ENCODE measurements at places on chromosomes 4 and X. TPM values are rescaled to one million over a fixed set of nuclear protein-coding genes. Genes with fewer than 3 reads are reported as not detected.

GRCh38 chr4:119615068-119615719 is 13.4 kb downstream of the PDE5A start:
- no peak for DNase-seq

- no peak for DNase-seq
Measured at GRCh38 chr4:163592212-163592611, 97.7 kb downstream of the TMA16 start.

DNA sequence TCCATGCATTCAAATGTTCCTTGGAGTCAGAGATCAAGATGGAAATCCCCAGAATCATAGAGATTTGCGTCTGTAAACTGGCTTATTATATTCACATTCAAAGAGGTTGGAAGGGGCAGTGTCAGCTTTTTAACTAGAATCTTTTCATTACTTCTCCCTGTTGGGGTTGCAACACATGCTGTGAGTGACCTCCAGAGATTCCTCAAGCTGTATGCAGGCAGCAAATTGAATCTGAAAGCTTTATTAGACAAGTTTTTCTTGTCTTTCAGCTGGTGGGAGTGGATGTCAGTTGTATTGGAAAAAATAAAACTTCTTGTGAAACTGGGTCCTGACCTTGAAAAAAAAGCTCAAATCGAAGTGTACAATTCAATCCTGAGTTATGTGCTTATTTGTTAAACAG is 736.5 kb upstream of the FTHL17 start:
- no peak for DNase-seq

- DNase-seq, result no peak
Measured at GRCh38 chr4:162401021-162401420, 237.2 kb upstream of the FSTL5 start.

DNA sequence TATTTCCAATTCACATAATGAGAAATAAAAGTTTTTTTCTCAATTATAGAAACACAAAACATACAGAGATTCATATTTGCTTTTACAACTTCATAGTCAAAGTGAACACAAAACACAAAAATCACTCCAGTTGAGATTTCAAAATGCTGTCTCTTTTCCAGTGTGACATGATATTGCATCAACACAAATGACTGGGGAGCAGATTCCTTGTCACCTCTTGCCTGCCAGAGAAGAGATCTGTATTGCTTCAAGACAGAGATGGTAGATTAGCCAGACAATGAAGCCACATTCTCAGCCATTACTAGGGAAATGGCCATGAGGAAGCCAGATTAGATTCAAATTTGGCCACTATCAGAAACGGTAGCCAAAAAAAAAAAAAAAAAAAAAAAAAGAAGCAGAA is 2313.1 kb upstream of the AGA start:
- DNase-seq, result no peak

GRCh38 chr4:153724606-153725005 is 35.2 kb downstream of the RNF175 start:
- no peak for DNase-seq

- DNase-seq, result peak; percentile 78
Measured at GRCh38 chr4:168584321-168584771, 87.5 kb downstream of the PALLD start.

DNA sequence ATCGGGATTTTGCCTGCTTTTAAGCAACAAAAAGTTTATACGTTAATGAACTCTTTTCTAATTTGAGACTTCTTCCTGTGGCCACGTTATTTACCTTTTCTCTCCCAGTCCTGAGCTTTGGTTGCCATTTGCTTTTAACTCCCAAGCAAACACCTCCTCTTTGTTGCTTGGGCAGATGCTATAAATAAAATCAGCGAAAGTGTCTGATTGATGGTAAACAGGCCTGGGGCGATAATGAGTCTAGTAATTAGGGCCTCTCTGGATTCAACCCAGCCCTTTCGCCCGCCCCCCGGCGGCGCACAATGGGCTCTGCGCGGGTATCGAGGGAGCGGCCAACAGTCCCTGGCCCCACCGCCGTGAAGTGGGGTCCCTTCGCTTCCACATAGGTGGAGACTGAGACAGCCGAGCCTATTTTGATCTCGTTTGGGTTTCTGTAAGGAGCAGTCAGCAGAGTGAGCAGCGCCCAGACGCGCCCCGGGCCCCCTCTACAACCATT is 790 bp downstream of the CLGN start:
- peak; percentile 1 for DNase-seq

DNA sequence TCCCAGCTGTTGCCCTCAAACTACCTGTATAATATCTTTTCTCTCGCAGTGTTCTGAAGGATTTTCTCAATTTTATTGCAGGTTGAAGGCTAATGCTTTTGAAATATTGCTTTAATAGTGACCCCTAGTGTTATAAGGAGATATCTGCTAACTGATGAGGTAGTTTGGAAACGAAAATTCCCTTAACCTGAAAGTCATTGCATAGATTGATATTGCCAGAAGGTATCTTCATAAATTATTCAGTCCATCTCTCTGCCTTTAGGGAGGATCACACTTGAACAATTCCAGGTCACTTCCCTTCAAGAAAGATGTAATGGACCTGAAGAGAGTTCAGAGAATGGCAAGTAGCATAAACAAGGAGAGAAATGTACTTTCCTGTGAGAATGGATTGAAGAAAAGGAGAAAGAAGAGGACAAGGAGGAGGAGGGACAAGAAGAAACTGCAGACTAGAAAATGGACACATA is 44.1 kb downstream of the TIGD4 start:
- peak; percentile 56 for DNase-seq

- no peak for DNase-seq
Measured at GRCh38 chrX:13253223-13253622, 66.6 kb downstream of the ATXN3L start.

DNA sequence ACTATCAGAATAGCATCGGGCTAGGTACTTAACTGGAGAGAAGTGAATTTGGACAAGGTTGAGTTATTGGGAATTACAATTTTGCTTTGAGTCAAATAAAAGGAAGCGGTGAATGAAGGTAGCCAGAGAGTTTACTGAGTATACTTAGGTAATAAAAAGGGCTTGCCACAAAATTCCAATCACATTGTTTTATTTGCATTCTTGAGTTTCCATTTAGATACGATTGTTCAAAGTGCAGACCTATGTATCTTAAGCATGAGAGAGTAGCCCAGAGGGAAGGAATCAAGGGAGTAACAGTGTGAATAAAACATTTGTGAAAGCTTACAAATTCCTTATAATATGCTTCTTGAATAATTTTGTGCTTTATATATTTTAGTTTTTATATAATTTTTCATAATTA is 102.5 kb upstream of the NDST4 start:
- no peak for DNase-seq

DNA sequence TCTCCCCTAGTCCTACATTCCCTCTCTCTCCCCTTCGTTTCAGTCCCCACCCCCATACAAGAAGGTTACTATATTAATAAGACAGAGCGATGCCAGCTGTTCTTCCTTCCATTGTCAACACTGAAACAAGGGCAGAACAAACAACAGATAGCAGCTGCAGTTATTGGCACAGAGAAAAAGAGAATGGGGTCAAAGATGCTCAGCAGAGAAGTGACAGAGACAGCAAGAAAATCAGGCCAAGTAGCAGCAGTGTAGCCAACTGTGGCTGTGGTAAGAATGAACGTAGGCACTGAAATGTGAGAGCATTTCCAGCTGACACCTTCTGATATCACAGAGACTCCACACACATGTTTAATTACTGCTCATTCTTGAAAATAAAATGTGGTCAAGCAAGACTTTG is 641.8 kb downstream of the FSTL5 start:
- DNase-seq, result no peak

DNA sequence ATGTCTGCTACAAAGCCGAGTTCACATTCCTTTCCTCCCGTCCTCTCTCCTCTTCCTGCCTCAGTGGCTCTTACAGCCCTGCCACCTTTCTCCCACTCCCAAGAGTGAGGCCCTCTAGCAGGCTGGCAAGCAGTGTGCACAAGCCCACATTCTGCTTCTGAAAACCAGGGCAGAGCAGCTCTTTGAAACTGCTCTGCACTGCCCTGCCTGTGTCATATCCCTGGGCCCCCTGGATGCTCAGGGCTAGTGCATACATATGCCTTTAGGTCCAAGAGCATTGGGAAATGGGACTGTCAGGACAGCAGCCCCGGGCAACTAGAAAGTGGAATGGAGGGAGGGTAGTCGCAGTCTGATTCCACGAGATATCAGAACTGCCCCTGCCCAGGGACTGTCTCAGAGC is 42.4 kb downstream of the CNGA2 start:
- DNase-seq, result no peak

Gene DMRTC1
- polyA plus RNA-seq, result not detected

Gene INTU
- polyA plus RNA-seq, result 1.6 TPM

Gene STK26
- polyA plus RNA-seq, result 1.1 TPM

Gene DCAF12L1
- not detected for polyA plus RNA-seq

Gene SHOX
- not detected for polyA plus RNA-seq

Gene CXCL5
- polyA plus RNA-seq, result not detected

Gene SH3RF1
- polyA plus RNA-seq, result 53.8 TPM

Gene CDX4
- not detected for polyA plus RNA-seq
